ENCODE measurements at places on chromosomes 12 and 14.
A peak's percentile ranks its signal among the peaks of the same experiment; 100 is the strongest.

DNA sequence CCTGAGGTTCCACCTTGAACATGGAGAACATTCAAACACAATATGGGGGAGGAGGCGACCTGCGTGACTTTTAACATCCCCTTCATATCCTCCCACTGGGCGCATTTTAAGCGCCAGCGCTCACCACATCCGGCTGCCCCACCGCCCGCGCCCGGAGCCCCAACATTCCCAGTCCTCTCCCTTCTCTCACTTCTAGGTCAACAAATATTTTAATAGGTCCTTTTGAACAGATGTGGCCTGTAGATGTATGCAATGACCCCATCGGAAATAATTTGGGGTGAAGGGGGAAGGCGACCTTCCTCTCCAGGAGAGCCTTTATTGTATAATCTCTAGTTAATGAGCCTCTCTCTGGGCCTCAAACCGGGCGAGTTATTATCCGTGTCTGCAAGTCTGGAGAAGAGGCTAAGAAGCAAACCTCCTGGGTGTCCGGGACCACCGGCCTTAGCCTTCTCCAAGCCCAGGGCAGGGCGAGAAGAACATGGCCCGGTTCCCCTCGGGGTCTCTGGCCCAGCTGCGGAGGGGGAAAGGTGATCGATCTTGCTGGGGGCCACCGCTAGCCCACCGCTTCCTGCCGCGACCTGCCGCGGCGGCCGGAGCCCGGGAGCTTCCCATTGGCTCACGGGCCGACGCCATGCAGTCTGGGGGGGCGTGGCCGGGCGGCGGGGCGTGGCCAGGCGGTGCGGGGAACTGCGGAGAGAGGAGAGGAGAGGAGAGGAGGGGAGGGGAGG lies 83.2 kb upstream of the HMGA2 start:
- DNase-seq = peak; percentile 56

DNA sequence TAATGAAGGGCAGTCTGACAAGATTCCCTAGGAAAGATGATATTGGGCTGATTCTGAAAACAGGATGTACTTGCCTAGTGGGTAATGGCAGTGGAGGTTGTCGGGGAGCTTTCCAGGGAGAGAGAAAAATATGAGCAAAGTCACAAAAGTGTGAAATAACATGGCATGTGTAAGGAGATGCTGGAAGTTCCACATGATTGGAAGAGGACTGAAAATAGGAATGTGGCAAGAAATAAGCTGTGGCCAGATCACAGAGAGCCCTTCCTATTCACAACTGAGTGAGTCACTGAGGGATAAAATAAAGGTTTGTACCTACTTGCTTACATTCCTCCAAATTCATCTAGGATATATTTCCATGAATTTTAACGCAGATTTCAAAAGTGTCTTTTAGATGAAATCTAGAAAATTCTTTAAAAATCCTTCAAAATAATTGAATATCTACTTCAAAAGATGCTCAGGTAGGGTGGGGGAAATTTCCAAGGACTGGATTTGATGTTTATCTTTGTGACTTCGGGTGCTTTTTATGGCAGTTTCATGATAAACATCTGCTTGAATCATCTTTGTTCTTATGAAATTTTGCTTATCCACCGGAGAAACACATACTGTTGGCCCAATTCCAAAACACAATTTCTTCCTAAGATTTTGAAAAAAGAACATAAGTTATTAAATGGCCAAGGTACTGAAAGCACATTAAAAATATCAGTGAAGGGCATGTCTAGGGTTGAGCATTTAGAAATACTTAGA lies 36.3 kb upstream of the SLC2A13 start:
- DNase-seq = no peak

DNA sequence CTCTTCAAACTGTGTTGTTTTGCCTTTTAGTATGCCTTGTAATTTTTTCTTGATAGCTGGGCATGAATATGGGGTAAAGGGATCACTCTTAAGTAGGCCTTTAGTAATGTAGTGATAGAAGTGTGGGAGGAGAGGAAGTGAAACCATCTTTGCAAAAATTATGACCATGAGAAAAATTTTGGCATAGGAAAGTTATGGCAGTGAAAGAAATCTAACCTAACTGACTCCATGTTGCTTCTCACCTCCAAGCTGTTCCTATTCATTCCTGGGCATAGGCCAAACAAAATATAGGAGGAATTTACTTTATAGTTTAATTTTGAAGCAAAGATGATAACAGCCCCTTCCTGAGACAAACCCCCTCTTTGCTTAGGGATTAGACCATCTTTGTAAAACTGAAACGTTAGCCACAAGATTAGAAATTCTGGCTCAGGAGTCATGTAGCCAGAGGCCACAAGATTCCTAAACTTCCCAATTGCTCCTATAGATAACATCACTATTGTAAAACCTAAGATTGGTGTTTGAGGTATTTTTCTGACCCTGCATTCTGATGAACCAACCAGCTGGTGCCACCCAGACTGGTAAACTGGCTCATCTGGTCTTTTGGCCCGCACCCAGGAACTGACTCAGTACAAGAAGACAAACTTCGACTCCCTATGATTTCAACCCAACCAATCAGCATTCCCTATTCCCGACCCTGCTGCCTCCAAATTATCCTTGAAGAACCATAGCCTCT lies 45.8 kb downstream of the CRADD start:
- DNase-seq = no peak

DNA sequence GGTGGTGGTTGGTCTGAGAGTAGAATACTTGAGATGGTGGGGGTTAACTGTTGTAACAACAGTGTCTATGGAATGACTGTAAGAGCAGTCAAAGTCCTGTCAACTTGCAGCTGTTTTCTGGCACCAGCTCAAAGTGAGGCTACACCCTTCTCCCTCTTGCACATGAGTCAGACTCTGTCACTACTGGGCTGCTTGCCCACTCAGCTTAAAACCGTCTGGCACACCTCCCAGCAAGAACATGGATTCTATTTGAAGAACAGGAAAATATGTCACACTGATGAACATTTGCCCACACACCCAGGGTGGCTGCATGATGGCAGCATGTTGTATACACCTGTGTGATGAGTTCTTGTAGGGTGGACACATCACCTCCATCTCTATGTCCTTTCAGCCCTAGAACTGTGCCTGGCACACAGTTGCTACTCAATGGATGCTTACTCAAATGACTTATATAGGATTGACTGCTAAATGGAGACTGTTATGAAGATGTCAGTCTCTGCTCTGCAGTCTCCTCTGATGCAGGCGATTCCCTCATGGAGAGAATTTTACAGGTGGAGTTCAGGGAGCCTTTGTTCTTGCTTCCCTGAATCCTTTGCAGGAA lies 19.3 kb upstream of the SERPINA6 start:
- no peak for DNase-seq

- DNase-seq = peak; percentile 67
Observed at GRCh38 chr14:77124345-77125280, 17.0 kb downstream of the ZDHHC22 start.

- no peak for DNase-seq
Observed at GRCh38 chr12:3367750-3368444, 123.1 kb upstream of the PRMT8 start.

GRCh38 chr12:15146585-15146984 lies 74.6 kb downstream of the RERG start:
- DNase-seq = no peak

DNA sequence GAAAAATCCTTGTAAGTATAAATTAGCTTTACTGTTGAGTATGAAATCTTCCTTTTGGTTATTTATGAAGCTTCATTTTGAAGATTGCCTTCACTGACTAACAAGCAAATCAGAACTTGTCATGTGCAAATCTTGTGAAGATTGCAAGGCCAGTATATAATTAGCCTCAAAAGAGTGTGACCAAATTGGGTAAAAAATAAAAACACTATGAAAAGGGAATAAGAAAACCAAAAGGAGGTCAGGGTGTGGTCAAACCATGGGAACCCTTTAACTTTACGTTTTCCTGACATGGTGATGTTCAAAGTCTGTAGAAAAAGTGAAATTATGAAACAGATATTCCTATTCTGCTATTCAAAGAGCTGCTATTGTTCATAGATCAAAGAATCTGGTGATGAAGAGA lies 230.3 kb downstream of the BCAT1 start:
- DNase-seq = no peak

GRCh38 chr12:108847705-108848104 lies 9.7 kb downstream of the SSH1 start:
- no peak for DNase-seq

- no peak for DNase-seq
Observed at GRCh38 chr14:52461721-52462120, 90.6 kb downstream of the TXNDC16 start.

- DNase-seq = no peak
Observed at GRCh38 chr12:95239216-95239615, 21.6 kb downstream of the VEZT start.

GRCh38 chr12:117994551-117995438 lies 21.7 kb upstream of the RFC5 start:
- DNase-seq = no peak

DNA sequence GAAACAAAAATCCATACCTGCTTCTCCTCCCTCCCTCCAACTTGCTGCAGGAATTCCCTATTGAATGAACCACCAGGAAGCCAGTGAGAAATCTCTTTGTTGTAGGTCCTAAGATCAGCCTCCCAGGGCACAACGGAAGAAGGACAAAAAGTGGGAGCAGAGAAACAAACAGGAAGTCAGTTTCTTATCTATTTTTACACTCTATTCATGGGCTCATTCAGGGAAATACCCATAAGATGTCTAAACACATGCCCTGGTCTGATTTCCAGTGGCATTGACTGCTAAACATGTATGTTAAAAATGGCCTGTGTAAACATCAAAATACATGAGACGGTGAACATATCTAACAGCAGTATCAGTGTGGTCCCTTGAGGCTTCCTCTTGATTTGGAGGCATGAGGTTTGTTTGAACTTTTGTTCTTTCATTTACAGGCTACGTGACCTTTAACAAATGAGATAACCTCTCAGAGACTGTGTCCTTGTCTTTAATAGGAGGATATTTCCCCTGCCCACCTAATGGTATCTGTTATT lies 18.8 kb downstream of the GPR65 start:
- DNase-seq = peak; percentile 25

DNA sequence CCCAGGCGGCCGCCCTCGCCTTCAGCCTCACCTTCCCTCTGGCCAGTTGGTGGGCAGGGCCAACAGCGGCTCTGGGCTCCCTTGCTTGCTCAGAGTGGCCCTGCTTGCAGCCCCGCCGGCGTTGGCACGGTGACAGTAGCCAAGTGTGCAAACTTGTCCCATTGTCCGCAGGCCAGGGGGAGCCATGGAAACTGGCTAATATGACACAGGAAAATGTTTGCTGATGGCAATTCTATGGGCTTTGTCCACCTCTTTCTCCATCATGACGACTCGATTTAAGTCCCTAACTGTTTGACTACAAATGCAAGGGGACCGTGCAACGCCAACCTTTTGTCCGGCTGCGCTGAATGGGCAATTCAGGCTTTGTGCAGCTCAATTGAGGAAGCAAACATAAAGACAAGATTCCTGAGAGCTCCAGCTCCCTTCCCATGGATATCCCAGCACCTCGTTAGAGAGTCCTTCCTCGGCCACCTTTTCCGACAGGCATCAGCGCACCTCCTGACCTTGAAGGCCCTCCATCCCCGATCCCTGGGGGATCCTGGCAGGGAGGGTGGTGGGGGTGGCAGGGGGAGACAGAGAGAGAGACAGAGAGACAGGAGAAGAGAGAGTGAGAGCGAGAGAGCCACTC lies 785 bp upstream of the FAM181A start:
- no peak for DNase-seq

- no peak for DNase-seq
Observed at GRCh38 chr14:44914849-44915248, 46.9 kb downstream of the KLHL28 start.

DNA sequence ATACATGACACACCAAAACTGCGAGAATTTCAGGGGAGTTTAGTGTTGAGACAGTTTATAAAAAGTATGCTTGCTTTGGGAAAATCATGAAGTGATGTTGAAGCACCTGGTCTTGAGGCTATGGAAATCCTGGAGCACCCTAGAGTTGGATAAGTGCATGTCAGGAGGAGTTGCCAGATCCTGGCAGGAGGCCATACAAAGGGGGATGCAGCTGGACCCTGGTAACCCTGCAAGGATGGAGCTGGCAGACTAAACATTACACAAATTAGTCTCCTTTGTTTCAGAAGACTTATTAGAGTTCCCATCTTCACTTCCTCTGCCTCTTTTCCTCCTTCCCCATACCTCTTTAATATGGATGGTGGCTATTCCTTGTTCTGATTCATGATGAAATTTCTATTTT lies 907.0 kb downstream of the BCL11B start:
- DNase-seq = no peak

DNA sequence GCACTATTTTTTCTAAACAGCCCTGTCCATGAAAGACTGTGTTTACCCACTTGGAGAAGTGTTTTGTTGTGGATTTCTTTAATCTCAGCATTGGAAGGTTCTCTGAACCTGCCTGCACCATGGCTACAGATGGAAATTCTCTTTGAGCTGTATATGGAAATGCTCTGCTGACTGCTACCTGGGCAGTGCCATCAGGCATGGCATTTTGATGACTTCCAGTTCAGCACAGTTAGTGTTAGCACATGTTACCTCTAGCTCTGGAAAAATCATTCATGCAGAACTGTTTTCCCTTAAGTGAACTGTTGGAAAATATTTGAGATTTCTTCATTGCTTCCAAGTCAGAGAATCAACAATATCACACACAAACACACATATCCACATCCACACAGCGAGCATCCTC lies 52.6 kb upstream of the RIC8B start:
- DNase-seq = no peak

DNA sequence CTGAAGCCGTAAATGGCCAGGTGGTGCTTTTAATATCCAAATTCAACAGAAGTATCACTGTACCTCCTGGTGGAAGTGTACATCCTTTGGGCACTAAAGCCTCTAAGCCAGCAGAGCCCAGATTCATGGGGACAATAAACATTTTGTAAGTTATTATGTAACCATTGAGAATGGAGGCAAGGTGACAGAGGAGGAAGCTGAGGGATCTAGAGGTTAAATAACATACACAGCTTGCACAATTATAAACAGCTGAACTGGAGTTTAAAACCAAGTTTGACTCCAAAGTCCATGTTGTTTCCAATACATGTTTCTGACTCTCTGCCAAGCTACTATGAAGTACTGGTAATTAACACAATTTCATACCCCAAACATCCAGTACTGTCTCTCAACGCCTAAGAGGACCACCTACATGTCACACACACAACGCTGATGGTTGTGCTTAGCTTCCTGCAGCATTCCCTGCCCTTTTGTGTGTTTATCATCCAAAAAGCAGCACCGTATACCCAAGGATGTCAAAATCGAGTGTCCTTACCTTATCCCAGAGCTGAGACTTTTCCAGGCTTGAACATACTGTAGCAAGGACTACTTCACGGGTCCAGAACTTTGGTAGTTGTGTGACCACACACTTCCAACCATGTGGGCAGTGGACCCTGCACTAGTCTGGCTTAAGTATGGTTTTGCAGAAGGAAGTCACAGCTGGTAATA lies 41.3 kb downstream of the EGLN3 start:
- no peak for DNase-seq

DNA sequence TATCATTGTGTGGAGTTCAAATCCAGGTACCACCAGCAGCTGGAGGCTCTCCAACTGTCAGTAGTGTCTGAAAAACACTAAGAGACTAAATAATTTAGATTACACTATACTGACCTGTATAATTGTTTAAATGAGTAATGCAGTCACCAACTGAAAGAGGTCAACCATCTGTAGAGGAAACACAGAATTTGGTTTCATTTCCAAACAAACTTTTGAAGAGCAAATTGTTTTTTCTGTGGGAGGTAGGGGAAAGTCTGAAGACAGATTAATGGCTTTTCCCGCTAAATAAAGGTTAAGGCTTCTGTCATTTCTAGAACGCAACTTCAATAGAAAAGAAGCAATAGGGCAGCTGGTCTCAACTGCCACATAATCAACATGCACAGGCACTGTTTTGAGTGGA lies 462.6 kb downstream of the PRKD1 start:
- DNase-seq = no peak

All from CD4-positive, alpha-beta T cell treated with Interleukin-6 at 100 ng/mL for 8 hours (primary cell).